ENCODE measurements at places on chromosomes 6 and 20.

- no peak for DNase-seq
Observed at GRCh38 chr6:22101163-22101562, 195.7 kb downstream of the PRL start.

- DNase-seq, result no peak
Observed at GRCh38 chr6:148528292-148528691, 185.7 kb downstream of the SASH1 start.

DNA sequence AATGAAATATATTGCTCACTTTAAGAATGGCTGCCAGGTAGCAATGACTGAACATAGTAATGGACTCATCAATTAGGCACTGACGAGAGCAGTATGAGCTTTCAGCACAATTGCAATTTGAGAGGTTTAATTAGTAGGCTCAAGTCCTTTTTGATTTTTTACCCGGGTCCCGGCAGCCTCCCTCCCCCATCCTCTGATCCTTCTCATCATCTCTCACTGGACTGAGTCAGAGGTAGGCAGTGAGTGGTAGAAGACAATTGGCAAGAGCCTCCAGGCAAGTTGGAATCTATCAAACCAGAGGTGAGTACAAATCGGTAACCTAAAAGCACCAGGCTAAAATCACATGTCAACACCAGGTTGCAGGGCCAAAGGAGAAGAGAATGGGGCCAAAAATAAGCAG is 107.9 kb downstream of the DCDC2 start:
- no peak for DNase-seq

GRCh38 chr6:106659859-106660258 is 30.5 kb downstream of the QRSL1 start:
- DNase-seq, result no peak

- DNase-seq, result no peak
Observed at GRCh38 chr6:86856937-86857563, 80.3 kb upstream of the HTR1E start.

- no peak for DNase-seq
Observed at GRCh38 chr6:81826784-81827183, 74.3 kb upstream of the TENT5A start.

DNA sequence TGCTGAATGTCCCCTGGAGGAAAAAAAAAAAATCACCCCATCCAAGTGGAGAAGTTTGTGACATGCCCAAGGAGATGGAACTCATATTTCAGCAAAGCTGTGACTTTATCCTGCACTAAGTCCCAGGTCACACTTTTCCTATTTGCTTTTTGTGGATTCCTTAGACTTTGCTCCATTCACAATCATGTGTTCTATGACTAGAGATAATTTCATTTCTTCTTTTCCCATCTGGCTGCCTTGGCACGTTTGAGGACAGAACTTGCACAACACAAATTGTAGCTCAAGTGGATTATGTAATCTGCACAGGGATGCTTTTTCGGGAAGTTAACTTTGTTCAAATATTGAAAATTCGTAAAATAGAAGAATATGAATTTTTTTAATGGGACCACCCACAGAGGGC is 100.7 kb upstream of the PTPN1 start:
- DNase-seq, result no peak

DNA sequence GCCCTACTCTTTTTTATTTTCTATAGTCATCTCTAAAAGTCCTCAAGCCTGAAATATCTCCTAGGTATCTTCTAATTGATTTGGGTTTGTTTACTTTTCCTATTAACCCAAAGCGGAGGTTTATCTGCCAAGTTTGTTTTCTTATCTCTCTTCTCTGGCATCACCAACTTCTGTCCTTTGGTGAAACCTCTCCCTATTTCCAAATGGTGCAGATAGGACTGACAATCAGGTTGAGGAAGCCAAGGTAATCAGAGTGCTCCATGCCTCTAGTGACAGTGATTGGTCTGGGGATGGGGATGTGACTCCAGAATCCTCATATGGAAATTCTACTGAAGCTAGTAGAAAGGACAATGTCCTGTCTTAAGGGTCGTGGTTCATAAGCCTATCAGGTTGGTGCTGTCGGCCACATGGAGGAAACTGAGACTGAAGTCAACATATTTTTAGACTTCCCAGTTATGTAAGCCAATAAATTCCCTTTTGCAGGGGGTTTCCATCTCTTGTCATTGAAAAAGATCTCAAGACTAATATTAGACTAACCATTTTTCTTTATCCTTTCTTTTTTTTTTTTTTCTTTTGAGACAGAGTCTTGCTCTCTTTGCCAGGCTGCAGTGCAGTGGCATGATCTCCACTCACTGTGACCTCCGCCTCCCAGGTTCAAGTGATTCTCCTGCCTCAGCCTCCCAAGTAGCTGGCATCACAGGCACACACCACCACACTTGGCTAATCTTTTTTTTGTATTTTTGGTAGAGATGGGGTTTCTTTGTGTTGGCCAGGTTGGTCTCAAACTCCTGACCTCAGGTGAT is 28.0 kb downstream of the KIF6 start:
- DNase-seq, result no peak

DNA sequence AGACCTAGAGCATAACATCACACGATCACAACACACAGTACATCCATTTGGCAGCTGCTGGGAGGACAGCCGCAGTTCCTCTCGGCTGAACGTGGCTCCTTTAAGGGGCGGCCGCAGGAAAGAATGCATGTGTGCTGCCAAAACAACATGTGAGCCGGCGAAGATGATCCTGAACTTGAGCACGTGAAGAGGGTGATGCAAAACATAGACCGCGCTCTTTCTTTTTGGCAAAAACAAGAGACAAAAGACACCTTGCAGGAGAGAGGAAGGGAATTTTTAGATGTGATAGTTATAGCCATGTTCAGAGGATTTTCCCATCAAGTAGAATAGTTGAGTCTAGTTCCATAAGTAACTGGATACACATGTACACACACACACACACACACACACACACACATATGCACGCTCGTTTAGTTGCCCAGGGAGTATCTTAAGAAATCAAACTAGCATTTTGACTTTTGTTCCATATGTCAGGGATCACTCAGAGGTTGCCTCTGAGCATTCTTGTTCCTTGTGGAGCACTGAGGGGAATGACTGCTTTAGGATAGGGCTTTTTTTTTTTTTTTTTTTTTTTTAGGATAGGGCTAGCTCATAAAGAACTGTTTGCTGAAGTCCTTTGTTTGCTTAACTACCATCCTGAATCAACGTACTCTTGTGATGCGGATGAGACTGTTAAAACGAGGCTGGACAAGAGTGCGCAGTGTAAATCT is 21.7 kb upstream of the RANBP9 start:
- DNase-seq, result no peak

- no peak for DNase-seq
Observed at GRCh38 chr6:41555326-41556300, 9.4 kb downstream of the FOXP4 start.

DNA sequence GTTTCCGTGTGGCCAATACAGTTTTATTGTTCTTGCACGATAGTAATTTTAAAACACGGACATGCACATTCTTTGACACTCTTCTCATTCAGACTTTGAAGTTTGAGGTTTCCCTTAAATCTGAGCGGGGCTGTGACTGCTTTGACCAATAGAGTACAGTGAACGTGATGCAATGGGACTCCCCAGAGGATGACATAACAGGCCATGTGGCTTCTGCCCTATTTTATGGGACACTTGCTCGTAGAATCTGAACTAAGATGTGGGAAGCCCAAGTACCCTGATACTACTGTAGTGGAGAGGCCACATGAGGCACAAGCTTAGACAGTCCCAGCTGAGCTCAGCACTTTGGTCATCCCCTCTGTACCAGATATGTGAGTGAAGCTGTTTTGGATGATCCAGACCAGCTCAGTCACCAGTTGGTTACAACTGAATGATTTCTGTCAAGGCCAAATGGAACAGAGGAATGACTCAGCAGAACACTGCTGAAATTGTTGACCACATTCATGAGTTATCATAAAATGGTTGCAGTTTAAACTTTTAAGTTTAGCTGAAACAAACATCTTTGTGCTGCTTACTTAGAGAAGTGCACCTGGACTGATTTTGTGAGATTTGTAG is 279.4 kb downstream of the RFPL4B start:
- DNase-seq, result no peak

DNA sequence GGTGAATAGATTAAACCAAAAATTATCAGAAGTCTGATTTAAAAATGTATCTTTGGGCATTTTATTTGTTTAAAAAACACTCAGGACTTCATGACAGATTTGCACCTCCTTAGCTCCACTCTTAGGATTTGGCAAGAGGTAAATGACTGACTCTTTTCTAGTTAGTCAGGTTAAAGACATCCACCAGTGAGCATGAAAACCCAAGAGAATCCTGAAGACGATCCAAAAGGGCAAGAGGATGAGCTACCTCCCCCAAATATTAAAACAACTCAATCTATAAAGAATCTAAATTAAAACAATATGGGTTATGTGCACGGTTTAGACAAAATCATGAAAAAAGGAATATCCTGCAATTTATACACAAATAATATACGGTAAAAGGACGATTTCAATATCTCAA is 89.4 kb upstream of the OPRM1 start:
- no peak for DNase-seq

DNA sequence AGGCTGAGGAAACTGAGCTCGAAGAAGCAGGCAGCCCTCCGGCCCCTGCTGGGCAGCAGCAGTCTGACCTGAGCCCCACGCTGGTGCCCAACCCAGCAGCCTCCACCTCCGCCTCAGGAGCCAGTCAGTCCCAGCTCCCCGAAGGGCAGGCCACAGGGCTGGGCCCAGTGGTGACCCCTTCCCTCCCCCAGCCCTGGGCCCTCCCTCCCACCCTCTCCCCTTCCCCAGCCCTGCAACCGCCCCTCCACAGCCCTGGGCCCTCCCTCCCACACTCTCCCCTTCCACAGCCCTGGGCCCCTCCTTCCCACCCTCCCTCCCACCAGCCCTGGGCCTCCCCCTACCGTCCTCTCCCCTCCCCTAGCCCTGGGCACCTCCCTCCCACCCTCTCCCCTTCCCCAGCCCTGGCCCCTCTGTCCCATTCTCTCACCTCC is 115.0 kb downstream of the TAF4 start:
- DNase-seq, result no peak

GRCh38 chr20:55935448-55936208 is 69.7 kb downstream of the CBLN4 start:
- no peak for DNase-seq

DNA sequence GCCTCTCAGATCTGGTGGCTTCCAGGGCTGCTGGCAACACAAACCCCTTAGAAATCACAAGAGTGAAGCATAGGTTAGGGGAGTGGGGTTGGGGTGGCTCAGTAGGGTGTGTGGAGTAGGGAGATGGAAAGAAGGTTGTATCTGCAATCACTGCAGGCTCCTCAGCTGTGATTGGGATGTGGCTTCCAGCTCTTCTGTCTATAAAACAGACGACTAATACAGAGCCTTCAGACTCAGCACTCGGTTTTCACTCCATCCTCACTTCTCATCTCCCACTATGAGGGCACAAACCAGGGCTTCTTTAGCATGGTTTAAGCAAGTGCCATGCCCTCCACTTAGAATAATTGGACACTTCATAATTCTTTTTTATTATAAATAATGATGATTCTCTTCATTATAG is 46.4 kb upstream of the CAP2 start:
- DNase-seq, result no peak

GRCh38 chr6:18680842-18681241 is 293.7 kb downstream of the RNF144B start:
- DNase-seq, result no peak

DNA sequence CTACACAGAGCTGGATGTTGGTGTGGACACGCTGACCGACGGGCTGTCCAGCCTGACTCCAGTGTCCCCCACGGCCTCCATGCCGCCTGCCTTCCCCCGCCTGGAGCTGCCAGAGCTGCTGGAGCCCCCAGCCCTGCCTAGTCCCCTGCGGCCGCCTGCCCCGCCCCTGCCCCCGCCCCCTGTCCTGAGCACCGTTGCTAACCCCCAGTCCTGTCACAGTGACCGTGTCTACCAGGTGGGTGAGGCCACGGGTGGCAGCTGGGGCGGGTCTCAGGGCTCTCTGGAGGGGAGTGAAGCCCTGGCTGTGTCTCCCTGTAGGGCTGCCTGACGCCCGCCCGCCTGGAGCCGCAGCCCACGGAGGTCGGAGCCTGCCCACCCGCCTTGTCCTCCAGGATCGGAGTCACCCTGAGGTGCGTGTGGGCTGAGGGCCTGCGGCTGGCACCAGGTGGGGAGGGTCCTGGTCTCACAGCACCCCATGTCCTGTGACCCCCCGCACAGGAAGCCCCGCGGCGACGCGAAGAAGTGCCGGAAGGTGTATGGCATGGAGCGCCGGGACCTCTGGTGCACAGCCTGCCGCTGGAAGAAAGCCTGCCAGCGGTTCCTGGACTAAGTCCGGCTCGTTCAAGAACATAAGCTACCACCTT is 2.9 kb downstream of the SLC2A4RG start:
- no peak for DNase-seq

DNA sequence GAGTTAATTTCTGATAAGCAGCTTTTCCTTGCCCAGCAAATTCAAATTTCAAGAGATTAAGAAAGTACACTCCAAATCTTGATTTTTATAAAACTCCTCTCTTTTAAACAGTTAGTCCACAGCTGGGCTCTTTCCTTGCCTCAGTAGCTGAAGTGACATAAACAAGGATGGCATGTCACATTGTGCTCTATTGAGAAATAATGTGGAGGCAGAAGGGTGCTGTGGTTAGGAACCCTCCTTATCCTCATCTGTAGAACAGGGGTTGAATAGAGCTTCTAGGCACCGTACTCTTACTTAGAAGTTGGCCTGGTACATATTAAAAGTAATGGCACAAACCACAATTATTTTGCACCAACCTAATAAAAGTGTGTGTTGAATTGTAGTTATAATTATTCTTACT is 70.3 kb downstream of the RSPO3 start:
- DNase-seq, result no peak

DNA sequence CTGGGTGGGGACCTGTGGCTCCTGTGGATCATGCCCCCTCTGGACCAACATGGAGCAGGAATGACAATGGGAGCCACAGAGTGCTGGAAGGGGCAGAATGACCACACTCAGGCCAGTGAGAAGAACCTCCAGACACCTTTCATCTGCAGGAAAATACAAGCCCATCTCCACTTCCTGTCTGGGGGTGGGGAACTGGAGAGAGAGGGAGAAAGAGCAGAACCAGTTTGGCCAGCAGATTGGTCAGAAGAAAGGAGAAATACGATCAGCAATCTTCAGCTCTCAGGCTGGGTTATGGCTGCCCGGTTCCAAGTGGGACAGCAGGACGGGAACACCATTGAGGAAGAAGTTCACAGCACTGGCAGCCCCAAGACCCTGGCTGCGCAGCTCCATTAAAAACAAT is 37.0 kb downstream of the BMP7 start:
- DNase-seq, result no peak

GRCh38 chr6:11615214-11615602 is 77.7 kb downstream of the TMEM170B start:
- no peak for DNase-seq

GRCh38 chr20:3712279-3712873 is at the start of gene SIGLEC1:
Gene SIGLEC1, minus strand, starts transcription at chr20:3712600. Its CDS starts 5,472 bp downstream, at chr20:3707128.
- no peak for DNase-seq

DNA sequence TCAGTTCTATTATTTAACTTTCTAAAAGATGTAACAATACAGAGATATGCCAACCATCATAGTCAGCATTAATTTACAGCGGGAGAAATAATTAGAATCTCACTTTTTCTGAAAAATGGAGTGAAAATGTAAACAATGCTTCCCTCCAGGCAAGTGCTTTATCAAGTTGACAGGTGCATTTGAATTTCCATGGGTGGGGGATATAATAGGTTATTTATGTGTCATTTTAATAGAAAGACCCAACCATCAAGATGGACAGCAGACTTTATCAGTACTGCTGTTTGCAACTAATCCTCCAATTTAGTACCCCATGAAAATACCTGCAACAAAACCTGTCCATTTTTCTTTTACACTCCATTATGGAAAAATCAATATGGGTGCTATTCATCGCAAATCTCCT is 780.1 kb downstream of the TFAP2A start:
- no peak for DNase-seq

Measured in stimulated activated CD4-positive, alpha-beta T cell treated with anti-CD3 and anti-CD28 coated beads, Interleukin-1b, Interleukin-23, amount 100 ng/mL, for 4 hours (primary cell).